Pons (tissue), 1 donor: ENCODE measurements at places on chromosomes 7 and 10.

GRCh38 chr7:1193593-1194424 lies 33.8 kb upstream of the ZFAND2A start:
- DNase-seq = peak; percentile 32

DNA sequence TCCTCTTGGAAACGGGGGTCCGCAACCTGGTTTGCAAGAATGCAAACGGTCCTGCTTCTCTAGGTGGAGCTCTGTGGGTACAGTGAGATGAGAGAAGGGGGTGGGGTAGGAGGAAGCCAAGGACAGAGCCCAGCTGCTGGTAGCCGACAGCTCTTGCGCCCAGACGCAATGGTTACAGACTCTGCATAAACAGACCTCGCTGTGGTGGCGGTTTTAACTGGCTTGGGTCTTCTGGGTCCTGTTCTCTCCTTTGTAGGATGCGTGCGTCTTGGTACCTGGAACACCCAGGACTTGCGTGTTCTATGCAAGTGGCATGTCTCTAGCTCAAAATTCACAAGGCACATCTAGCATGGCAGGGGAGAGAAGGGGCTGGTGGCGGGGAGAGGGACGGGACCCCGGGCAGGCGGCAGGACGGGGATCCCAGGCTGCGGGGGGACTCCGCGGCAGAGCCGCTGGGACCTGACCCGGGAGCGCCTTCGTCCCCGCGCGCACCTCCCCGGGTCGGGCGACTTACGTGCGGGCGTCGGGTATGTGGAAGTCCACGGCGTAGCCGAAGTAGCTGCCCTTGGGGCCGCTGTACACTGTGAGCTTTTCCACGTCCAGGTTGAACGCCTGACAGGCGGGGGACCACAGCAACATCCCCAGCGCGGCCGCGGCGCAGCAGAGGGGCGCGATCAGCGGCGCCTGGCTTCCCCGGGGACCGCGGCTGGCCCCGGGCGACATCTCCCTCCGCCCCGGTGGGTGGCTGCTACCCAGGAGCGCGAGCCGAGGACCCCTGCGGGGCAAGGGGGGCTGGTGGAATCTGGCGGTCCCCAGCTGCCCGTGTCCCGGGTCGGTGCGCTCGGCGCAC lies 448 bp downstream of the ITGA8 start:
- no peak for DNase-seq

DNA sequence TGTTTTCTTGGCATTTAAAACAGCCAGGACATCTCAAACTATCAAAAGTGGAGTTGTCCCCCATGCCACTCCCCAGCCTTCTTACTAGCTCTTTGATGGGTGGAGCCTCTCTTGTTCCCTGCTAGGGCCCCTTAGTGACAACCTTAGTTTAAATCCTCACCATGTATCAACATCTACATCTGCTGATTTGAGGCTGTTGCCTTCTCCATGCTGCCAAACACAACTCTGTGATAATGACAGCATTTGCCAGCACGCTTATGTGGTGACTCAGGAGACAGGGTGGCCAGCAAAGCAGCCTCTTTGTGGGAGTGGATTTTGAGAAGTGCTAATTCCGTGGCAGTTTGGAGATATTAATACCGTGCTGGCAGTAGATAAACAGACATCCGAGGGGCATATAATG lies 145.4 kb downstream of the LRRC4 start:
- DNase-seq = peak; percentile 41

DNA sequence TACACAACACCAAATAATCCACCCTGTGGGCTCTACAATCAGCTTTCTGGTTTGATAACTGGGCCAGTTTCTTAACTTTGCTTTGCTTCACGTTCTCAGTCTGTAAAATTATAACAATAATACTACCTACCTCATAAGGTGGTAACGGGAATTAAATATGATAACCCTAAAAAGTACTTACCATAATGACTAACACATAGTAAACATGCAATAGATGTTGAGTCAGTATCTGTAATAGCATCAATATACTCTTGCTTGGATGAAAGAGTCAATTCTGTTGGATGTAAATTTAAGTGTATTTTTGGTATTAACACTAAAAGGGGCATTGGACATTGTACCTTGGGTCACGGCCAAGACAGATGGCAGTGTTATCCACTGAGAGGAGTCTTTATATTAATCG lies 160.5 kb downstream of the FOXP2 start:
- DNase-seq = no peak

DNA sequence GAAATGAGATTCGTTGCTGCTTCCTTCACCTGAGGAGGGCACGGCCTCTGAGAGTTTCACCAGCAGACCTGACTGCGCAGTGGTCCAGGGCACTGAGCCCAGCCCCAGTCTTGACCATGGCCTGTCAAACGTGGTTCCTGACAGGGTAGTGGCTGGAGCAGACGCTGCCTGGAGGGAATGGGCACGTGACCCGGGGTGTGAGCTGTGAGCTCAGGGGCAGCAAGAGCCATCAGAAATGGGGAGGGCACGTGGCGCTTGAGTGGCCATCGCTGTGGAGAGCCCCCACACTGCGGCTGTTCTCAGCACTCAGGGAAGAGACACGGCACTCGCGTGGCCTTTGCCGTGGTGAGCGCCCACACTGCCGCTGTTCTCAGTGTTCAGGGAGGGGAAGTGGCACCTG lies 12.0 kb downstream of the FAM20C start:
- DNase-seq = no peak

- DNase-seq = no peak
These were observed 125.5 kb downstream of the SORBS1 start for GRCh38 chr10:95435548-95436279.

GRCh38 chr10:86254081-86254480 lies 112.5 kb downstream of the GRID1 start:
- DNase-seq = no peak

DNA sequence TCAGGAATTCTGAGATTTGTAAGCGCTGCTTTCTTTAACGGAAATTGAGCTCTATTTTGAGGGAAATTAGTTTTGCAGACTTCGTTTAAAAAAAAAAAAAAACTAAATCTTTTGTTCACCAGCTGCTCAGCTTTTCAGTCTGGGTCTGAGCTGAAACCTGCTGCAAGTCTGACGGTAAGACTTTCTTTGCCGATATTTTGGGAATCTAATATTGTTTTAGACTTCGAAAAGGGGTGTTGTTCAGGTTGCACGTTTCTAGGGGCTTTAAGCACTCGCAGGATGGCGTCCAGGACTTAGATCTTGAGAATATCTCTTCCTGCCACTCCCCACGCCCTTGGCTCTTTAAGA lies 1.8 kb upstream of the MEOX2 start:
- no peak for DNase-seq

DNA sequence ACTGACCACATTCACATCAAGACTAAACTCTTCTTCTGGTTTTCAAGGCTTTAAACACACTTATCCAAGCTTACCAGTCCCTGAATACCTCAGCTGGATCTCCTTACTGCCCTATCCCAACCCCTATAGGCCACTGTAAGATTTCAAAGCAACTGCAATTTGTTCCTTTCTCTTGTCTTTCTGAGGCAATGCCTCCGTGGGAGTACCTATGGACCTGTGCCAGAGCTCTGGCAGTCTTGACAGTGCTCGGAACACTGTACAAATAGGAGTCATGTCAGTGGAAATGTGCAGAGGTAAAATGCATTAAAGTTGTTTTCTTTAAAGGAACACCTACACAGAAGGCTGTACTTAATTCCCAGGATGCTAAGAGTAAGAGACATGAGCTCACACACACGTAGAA lies 124.7 kb downstream of the CNOT4 start:
- no peak for DNase-seq

DNA sequence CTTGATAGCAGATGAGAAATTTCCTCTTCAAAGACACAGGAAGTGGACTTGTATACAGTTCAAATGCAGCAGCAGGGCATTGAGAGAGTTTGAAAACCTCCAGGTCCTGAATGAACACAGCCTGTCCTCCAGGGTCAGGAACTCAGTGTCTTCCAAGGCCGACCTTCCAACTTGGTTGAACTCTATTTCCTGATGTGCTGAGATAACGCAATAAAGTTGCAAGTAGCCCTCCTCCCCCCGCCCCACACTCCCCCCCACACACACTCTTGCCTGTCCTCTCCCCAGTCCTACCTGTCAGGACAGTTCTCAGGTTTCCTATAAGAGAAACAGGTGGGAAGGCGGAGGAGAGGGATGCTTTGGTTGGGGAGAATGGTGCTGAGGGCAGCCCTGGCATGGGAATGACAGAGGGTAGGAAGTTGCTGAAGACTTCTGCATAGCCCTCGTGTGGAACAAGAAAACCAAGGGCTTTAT lies 90.0 kb downstream of the CCDC71L start:
- no peak for DNase-seq

GRCh38 chr10:32388258-32389027 lies 41.5 kb upstream of the EPC1 start:
- no peak for DNase-seq

DNA sequence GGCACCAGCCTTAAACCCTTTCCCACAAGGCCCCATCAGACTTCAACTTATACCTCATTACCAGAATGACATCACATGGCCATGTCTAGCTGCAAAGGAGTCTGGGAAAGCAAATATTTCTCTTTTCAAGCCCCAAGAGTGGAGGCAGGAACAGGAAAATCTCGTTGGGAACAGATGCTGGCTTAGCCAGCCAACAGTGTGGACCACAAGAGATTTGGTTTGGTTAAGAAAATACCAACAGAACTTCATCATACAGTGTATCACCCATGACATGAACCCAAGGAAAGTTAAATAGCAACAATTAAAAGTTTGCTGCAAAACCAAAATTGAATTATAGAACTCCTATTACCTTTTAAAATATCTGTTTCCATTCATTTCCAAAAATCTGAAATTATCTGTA lies 2.2 kb upstream of the MET start:
- DNase-seq = no peak

DNA sequence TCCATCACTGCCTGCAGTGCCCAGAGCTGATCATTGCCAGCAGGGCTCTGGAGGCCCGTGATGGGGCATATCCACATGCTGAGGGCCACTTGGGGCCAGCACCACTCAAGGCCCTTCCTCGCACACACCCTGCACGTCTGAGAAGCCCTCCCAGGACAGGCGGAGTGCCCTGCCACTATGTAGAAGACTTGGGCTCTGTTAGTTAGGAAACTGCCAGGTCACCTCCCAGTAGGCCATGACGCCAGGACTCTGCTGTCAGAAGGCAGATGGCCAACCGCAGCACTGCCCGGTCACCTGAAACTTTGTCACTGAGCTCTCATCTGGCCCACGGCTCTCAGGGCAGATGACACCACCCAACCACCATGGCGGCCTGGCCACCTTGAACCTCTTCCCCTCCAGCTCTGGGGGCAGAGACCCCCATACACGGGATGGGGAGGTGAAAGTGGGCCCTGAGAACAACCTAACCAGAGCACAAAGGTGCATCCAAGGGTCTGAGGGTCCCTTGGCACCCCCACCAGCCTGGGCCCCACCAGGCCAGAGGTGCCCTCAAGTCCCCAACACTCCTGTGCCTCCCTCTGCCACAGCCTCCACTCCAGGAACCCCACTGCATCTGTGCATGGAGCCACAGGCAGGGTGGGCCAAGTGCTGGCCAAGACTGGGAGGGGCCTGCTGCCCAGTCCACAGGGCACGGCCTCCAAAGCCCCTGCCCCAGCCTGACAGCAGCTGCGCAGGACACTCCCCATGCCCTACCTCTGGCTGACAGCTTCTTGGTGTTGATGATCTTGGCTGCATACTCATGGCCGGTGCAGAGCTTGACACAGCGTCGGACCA lies 41.8 kb downstream of the CAMK2B start:
- no peak for DNase-seq

DNA sequence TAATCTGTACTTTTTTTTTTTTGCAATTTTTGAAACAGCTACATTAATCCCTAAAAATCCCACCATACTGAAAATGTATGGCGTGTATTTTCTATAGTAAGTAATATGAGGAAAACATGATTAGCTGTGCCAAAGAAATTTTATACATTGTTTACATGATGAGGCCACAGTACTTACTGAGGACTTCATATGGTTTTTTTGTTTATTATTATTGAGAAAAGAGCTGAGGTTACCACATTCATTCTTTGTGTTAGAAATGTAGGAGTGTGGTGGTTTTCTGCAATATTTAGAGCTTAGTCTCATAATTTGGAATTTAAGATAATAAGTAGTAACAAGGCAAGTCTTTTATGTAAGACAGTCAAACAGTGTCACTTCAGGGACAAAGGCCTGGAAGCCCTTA lies 45.1 kb downstream of the SLC25A40 start:
- DNase-seq = no peak

- no peak for DNase-seq
These were observed 8.7 kb downstream of the TTYH3 start for GRCh38 chr7:2640482-2640830.

DNA sequence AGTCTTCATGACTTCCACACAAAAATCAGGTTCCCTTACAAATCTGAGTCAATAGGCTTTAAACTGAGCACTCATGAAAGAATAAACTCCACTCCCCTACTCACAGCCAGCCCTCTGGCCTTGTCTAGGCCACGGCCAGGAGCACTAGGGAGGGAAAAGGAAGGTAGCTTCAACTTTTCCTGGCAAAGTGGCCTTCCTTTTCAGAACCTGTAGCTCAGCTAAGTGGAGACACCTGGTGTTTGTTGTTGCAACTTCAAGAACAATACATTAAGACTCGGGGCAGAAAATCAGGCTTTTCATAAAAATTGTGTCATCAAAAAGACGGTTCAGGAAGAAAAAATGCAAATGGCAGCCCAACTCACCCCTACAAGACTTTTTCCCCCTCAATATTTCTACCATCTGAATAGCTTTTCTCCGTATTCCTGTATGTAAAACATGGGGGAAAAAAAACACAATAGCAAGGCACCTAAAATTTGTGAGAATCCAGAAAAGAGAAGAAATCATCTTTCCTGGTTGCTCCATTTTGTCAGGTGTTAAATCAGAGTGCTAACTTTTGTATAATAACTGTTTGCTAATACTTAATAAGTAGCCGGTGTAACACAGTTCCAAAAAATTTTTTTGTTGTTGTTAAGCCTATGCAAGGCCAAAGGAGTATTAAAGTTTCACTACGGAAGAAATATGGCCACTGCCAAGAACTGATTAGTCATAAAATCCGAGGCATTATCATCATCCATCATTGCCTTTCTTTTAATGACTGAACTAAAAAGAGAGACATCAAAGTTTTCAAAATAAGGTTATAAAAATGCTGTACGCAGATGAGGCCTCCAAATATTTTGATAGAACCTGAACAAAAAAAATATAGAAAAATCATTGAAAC lies 66.2 kb upstream of the ARID5B start:
- peak; percentile 22 for DNase-seq

DNA sequence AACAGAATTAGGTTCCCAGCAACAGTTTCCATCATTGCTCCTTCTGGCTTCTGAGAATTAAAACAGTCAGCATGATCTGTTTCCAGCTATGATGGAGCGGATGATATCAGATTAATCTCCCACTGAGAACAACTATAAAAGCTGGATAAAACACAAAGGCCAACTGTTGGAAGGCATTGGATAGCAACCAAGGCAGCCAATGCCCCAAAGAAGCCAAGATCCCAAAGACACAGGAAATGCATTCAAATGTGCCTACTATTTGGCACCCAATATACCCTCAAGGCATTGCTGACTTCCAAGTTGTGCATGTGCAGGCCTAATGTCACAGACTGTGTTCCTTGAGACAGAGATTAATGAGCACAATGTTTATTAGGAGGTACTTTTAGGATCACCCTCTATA lies 259.3 kb downstream of the ARHGAP12 start:
- DNase-seq = peak; percentile 96

DNA sequence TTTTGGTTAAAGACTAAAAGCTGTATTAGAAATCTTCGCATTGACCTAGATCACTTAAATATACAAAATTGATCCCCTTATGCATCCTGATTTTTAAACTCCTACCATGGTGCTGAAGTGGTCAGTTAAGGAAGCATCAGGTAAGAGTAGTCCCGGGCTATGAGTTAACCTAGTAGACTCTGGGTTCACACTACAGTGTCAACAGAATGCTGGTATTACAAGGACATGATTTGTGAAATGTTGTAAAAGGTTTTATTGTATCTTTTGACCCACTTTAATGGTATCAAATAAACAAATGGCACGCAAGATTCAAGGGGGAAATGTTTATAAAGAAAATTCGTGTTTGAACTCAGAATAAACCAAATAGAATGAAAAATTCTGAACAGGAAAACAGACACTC lies 36.8 kb downstream of the RTKN2 start:
- no peak for DNase-seq
